ENCODE measurements at places on chromosomes 2 and 18.

DNA sequence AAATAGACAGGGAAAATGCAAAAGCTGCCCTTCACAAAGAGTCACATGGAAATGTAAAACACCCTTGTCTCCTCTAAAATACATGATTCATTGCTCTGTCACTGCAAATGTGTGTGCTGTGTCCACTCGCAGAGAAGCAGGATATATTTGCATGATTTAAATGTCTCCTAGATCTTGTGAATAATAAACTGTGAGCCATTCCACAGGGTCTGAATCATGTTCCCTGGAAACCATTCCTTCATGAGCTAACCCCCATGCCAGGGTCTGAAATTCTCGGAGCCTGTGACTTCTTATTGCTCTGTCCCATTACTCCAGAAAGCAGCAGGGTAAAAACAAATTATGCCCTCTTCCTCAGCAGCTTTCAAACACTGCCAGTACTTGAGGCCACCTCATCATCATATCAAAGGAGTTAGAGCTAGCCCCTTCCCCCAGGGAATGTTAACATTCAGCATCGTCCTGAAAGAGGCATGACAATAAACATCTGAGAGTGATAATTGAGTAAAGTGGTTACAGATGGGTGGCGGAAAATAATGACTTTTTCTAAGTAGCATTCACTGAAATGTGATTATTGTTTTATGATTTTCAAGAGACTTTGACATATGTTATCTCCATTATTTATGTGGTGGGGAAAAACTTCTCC lies 11.7 kb upstream of the CNGA3 start:
- DNase-seq = peak; percentile 23

- no peak for DNase-seq
Measured at GRCh38 chr2:100786297-100786658, 33.7 kb upstream of the NPAS2 start.

DNA sequence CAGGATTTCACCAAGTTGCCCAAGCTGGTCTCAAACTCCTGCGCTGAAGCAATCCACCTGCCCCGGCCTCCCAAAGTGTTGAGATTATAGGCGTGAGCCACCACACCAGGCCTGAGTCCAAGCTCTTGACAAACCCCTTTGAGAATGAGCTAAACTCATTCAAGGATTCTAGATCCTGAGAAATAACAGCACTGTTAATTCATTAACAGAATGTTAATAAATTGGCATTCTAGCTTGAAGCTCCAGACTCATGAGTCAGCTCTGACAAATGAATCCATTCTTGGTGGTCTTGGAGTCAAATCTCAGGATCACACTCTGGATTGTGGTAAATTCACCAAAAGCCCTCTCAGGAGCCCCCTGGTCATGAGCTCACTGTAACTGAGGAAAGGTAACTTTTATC lies 1.8 kb downstream of the NARS1 start:
- DNase-seq = no peak

DNA sequence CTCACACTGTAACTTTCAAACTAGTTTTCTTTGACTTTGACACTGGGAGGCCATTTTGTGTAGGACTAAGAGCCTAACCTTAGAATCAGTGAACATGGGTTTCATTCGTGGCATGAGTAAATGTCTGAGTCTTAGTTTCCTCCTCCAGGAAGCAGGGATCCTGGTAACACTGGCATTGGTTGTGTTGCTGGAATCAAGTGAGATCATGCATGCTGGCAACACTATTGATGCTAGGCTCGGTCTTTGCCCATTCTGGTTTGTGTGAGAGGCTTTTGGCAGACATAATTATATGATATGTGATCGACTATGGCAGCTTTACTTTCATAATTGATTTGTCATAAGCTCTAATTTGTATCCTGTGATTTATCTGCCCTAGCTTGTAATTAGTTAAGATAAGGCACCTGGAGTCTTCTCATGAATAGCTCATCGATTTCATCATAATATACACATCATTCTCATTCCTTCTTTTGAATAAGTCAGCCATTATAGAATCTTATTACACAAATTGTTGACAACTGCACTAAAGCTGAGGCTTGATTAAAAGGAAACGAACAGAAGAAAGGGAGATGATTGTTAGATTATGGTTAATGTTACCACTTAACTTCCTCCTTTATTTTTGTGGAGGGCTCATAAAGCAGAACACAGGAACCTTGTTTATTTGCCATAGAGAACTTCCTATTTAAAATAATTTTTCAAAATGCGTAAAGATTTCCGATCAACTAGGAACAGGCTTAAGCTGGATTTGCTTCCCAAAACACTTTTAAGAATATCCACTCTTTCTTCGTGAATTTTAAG lies 12.6 kb downstream of the PPP1R1C start:
- no peak for DNase-seq

GRCh38 chr2:8534729-8535468 lies 147.0 kb upstream of the ID2 start:
- DNase-seq = no peak

DNA sequence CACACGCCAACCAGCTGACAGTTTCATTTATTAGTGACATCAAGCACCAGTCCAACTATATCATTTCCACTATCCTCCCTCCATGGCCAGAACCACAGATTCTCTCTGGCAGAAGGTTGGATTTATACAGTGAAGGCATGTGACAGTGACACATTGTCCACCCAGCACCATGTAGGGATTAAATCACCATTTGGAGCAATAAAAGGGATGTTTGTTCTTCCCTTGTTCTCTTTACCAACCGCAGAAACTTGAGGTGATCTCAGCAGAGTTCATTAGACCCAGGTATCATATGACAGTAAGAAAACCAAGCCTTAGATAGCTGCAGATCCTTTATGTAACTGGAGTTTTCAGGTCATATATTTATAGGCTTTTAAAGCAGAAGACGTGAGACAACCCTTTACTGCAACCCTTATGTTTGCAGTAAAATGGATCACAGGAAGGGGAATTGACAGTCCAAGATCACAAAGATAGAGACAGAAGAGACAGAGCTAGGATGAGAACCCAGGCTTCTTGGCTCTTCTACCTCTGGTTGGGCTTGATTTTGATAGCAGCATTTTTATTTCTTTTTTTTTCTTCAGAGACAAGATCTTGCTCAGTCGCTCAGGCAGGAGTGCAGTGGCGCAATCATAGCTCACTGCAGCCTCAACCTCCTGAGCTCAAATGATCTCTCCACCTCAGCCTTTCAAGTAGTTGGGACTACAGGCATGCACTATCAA lies 80.1 kb downstream of the XDH start:
- DNase-seq = no peak

- DNase-seq = no peak
Measured at GRCh38 chr2:163471947-163472346, 263.9 kb downstream of the FIGN start.

DNA sequence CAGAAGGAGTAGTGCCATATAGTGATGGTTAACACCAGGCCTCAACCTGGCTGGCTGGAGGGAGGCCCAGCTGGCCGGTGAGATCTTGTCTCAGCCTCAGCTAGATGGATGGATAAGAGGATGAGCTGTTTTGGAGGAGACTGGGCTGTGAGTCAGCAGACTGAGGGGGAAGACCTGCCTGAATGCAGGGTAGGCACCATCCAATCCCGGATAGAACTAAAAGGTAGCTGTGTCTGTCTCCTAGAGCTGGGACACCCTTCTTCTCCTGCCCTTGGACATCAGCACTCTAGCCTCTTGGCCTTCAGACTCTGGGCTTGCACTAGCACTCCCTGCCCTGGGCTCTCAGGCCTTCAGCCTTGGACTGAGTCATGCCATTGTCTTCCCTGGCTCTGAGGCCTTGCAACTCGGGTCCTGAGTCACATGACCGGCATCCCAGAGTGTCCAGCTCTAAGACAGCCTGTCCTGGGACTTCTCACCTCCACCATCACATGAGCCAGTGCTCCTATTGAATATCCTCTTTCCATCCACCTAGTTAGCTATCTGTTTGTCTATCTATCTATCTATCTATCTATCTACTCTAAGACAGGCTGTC lies 131.3 kb downstream of the TPO start:
- DNase-seq = no peak

- no peak for DNase-seq
Measured at GRCh38 chr2:113284476-113284875, 5.8 kb upstream of the PAX8 start.

GRCh38 chr2:27990030-27990590 lies 99.6 kb downstream of the BABAM2 start:
- DNase-seq = no peak

DNA sequence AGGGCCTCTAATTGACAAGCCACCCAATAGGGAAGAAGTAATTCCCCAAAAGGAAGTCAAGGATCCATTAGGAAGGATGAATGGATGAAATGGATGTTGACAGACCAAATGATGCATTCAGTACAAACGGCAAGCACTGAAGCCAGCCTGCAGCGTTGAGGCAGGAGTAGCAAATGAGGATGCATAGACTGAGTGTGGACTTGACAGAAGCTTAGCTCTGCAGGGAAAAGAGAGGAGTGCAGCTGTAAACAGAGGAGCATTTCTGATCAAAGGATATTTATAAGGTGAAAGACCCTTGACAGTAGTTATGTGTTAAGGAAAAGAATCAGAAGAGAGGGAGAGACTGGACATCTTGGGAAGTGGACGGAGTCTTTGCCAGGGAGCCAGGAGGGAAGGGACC lies 253.2 kb upstream of the RAB12 start:
- no peak for DNase-seq

DNA sequence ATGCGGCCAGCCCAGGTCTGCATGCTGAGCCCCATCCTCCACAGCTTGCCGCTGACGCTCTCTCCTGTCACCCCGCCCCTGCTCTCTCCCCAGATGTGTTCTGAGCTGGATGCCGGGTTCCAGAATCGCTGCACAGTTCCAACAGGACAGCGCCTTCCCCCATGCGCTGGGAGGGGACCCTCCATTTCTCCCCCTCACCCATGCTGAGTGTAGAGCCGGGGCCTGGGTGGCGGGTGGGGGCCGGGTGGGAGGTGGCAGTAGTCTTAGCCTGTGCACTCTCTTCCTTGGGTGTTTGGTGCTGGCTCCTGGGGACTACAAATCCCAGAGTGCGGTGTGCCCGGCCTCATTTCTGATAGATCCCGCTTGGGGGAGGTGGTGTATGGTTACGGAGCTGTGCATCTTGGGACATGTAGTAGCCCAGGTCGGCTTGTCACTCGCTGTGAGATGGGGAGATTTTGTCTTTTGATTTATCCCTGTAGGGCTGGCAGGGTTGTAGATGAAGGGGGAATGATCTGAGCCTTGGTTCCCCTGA lies 6.8 kb downstream of the DNAJB2 start:
- DNase-seq = no peak

GRCh38 chr2:207289295-207290018 lies 123.7 kb upstream of the KLF7 start:
- DNase-seq = peak; percentile 88

- no peak for DNase-seq
Measured at GRCh38 chr2:200373973-200374416, 67.5 kb downstream of the SPATS2L start.

DNA sequence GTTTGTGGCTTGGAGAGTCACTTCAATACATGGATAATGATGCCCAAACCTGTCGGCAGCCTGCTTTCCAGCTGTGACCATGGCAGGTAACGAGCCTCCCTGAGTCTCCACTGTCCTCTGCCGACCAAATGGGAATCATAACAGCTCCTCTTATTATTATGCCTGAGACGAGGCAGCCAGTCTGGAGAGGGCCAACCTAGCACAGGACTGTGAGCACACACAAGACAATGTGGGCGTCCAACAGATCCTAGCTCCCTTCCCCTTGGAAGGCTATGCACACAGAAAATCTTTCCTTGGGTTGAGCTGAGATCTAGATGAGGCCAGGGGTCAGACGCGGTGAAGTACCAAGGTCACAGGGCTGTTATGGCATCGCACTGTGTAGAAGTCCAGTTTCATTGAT lies 890 bp upstream of the SLC4A3 start:
- no peak for DNase-seq

DNA sequence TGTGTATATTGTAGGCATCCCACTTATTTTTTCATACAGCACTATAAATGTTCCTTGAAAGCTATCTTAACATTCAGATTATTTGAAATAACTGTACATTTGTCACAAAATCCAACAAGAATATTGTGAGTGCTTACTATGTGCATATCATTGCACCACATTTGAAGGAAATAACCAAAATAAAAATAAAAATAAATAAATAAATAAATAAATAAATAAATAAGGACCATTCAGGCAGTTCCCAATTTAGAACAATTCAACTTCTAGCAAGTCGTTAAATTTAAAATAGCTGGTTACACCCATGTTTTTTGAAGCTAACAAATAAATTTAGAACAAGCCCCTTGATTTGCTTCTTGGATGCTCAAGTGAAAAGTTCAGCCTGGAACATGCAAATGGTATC lies 548.3 kb downstream of the ERBB4 start:
- DNase-seq = no peak

DNA sequence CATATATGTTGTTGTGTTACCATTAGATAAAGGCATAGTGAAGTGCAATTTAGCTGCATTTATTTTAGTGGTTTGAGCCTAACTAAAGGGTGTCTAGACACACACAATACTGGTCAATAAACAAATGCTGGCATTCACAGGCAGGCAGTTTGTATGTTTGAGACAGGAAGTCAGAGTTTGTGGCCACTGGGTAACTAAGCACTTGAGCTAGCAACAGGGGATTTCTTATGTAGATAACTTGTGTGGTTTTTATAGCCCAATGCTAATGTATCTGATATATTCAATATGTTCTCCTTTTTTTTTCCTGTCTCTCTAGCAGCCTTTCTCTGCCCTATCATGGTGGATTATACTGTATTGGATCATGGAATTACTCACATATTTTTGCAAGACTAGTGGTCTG lies 38.1 kb downstream of the LRRTM4 start:
- DNase-seq = no peak

GRCh38 chr2:229784791-229785190 lies 70.4 kb upstream of the DNER start:
- no peak for DNase-seq

- no peak for DNase-seq
Measured at GRCh38 chr2:36695746-36696415, 626 bp upstream of the VIT start.

GRCh38 chr2:1486670-1487069 lies 73.4 kb downstream of the TPO start:
- no peak for DNase-seq

GRCh38 chr2:15941481-15941850 lies 1.1 kb downstream of the MYCN start:
- no peak for DNase-seq

GRCh38 chr2:182642328-182642727 lies 73.7 kb upstream of the DNAJC10 start:
- no peak for DNase-seq

DNA sequence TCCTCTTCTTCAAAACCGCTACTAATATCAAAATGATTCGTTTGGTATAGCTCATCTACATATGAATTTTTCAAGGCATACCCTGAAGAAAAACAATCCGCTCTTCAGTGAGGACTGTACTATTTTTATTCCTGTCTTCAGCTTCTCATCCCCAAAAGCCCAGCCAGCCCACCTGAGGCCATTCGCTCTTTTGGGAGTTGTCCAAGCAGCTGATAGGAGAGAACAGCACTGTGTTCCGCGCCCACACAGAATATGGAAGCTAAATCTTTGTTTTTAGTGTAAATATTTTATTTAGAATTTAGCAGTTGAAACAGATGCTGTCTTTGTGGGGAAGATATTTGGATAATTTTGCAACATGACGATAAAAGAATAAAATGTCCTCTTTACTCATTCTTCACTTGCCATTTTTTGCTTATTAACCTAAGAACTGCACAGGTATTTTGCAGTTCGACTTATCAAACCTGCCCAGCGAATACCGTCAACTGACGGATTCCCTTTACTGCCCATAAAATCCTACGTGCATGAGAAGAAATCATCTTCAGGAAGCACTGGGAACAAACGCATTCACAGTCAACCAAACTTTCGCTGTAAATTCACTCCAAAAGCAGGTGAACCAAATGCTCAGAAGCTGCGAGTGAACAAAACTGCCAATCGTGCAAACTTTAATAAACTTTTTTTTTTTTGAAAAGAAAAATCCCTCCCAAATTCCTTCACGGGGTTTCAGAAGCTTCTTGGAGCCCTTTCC lies 3.4 kb downstream of the ZNF521 start:
- no peak for DNase-seq

Data from NCI-H1048 (cell line).